ENCODE measurements at places on chromosomes 13 and 19.

GRCh38 chr19:58516246-58516836 is 3.3 kb downstream of the ZBTB45 start:
- no peak for DNase-seq

DNA sequence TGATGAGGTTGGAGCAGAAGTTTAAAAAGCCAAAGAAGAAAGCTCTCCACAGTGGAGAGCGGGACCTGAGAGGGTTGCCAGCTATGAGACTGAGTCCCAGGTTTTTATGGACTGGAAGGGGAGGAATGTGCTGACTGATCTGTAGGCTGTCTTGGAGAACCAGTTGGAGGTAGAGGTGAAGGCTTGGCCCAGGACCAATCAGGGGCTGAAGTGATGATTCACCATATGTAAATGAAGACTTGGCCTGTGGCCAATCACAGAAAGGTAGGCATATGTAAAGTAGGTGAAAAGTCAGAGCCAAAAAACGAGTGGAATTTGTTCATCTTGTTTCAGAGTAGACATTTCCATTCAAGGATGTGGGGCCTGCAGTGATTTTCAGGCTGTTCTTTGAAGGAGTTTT is 17.5 kb upstream of the KBTBD6 start:
- DNase-seq: no peak

GRCh38 chr19:31600731-31601295 is 251.6 kb upstream of the TSHZ3 start:
- no peak for DNase-seq

GRCh38 chr19:39104186-39104596 is 20.0 kb downstream of the ACP7 start:
- no peak for DNase-seq

DNA sequence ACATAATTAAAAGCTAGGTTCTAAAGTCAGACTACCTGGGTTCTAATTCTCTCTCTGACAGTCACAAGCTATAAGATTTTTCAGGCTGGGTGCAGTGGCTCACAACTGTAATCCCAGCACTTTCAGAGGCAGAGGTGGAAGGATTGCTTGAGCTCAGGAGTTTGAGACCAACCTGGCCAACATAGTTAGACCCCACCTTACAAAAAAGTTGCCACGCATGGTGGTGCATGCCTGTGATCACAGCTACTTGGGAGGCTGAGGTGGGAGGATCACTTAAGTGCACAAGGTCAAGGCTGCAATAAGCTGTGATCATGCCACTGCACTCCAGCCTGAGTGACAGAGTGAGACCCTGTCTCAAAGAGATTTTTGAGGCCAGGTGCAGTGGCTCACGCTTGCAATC is 6.0 kb downstream of the NFKBID start:
- DNase-seq: no peak

- DNase-seq: peak; percentile 12
Observed at GRCh38 chr19:35545855-35546381, 492 bp downstream of the TMEM147 start.

- no peak for DNase-seq
Observed at GRCh38 chr19:32337084-32337808, 8.2 kb upstream of the ZNF507 start.

GRCh38 chr19:35911173-35911572 is 3.1 kb upstream of the TYROBP start:
- DNase-seq: no peak

DNA sequence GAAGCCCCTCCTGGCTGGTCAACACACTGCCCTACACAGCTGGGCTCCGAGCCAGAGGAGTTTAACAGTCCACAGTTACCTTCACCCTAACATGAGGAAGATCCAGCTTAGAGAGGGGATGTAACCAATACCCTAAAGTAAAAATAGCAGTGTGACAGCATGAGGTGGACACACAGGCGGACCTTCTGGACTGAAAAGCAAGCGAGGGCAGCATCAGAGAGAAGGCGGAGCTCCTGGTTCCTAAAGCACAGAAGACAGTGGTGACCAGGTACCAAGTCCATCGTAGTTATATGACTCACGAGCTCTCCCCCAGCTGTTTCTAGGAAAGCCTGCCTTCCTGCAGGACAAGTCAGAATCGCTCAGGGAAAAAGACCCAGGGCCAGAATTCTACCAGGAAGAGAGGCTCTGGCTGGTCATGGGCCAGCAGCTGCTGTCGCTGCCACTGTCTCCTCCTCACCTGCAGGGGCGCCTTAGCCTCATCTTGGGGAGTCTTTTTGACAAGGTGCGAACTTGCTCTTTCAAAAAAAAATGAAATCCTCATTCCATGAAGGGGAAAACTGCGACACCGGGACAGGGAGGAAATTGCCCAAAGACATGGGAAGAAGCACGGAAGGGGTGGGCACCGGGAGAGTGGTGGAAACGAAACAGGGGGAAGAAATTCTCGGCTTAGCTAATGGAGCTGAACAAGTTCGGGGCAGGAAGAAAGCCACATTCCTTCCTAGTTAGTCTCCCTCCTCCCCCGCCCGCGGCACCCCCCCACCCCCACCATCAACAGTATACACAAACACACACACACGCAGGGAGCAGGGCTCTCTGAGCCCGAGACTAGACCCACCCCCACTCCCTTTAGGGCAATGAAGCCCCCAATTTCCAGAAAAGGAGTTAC is 1.7 kb downstream of the ELL start:
- DNase-seq: peak; percentile 48

GRCh38 chr13:95317039-95317989 is 16.1 kb upstream of the ABCC4 start:
- no peak for DNase-seq

DNA sequence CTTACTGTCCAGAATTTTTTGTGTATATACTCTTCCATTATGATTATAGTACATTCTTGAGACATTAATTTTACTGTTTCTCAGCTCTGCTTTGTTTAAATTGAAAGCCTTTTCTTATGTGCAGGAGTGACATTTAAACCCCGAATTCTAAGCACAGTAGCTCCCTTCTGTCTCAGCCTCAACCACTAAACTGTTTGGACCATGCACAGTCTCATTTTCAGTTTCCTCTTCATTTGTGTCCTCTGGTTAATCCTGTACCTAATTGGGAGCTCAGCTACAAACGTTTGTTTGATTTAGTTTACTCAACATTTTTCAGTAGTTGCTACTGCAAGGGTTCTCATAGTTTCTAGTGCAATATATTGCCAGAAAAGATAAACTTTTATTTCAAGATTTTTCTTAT is 206.3 kb downstream of the SLITRK5 start:
- DNase-seq: no peak

DNA sequence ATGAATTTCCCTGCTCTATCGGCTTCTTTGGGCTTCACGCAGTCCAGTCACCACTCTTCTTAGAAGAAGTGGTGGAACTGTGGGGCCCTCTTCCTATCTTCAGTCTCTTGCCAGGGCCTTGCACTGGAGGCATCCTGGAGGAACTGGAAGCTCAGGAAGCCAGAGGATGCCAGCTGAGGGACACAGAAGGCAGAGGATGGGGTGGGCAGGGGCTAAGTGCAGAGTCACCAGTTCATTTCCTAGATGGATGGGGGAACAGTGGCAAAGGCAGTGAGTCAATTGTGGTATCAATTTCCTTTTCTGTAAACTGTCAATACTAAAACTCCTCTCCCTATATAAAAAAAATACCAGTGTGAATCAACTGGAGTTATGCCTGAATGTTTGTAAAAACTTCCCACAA is 419.7 kb downstream of the KLF12 start:
- DNase-seq: no peak

DNA sequence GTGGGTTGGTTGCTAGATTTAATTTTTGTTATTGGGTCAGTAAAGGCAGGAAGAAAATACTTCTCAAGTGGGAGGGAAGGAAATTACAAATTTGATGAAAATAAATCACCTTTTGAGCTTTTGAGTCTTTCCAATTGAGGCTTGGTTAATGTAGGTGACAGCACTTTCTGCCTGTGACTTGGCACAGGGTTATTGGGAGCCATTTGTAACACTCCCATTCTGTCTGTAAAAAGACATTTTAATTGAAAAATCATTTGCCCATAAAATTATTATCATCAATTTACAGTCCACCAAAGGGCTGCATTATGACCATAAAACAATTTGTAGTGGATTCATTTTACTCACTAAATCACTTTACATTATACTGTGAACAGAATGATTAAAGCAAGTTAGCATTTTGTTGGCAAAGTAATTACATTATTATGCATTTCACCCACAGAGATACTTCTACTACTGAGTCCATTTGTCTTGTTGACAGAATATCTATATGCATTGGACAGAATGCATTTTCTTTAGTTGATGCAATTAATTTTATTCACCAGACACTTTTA is 974.6 kb downstream of the UQCRFS1 start:
- no peak for DNase-seq

DNA sequence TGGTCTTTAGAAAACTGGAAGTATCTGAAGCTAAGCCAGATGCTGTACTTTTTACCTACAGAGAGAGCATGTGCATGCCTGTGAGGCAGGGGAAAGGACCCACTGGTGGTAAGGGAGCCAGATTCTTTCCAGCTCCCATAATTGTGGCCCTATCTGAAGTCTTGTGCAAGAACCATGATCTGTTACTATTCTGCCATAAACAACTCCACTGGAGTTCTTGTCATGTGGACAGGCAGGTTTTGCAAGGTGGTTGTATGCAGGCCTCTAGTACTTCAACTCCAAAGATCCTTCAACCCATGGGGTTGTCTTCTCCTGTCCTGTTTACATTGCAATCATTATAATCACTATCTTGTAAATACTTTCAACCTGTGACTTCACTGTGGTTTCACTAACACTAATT is 14.1 kb downstream of the PROSER1 start:
- no peak for DNase-seq

- no peak for DNase-seq
Observed at GRCh38 chr19:45860359-45861259, 2.3 kb downstream of the SYMPK start.

GRCh38 chr19:46602392-46603194 is 1.5 kb downstream of the CALM3 start:
- DNase-seq: no peak

GRCh38 chr19:42421591-42422031 is 5.6 kb downstream of the LIPE start:
- DNase-seq: no peak

DNA sequence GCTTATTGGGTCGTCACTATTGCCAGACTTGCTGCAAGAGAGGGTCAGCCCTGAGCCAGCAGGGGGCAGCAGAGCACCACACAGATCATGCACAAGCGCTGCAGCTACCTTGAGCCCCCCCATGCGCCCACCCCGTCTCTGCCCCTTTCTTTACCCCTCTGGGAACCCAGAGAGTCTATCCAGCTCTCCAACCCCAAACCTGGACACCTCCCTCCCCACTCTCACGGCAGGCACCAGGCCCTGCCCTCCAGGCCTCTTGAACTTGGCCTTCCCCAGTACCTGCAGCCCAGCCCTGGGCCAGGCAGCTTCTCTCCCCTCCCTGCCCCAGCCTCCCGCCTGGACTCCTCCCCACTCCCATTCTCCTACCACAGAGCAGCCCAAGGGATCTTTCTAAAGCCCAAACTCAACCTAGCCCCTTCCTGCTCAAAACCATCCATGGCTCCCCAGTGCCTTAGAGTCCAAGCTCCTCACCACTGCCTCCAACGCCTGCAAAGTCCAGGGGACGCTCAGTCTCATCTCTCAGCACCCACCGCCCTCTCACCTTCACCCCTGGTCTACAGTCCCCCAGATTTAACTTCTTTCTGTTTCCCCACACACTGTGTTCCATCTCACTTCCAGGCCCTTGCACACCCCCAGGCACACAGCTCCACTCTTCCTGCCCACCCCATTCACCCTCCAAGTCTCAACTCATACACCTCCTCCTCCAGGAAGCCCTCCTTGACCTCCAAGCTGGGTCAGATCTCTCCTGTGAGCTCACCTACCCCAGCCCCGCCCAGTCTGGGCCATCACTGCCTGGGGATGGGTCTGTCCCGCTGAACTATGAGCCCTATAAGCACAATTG is 9.4 kb upstream of the CEACAM16 start:
- DNase-seq: peak; percentile 57
